ENCODE measurements at places on chromosomes 1 and 21.

DNA sequence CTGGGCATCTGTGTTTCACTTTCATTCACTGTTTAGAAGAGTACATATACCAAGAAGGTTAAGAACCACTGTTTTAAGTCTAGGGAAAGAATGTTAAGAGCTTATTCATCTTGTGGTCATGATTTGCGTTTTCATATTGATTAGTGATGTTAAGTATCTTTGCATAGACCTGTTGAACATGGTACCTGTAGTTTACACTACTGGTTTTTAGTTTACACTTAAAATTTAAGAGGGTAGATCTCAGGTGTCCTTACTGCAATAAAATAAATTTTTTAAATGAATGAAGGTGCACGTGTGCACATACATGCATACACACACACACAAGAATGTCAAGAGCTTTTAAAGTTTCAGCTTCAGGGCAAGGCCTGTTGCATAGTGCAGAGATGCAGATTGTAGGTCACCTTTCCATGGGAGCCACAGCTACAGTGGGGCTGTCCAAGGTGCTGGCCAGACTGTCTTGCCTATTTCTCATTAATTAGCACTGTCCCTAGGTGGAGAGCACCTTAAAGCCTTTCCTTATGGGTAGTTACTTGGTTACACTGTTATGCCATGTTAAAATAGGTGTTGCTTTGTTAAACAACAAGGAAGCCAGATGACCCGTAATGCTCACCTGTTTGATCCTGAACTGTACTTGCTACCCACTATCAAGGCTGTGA, 543.0 kb upstream of the DAB1 start:
- DNase-seq, result peak; percentile 1

- no peak for DNase-seq
Observed at GRCh38 chr1:78224246-78224785, 178.6 kb downstream of the GIPC2 start.

- peak; percentile 98 for DNase-seq
Observed at GRCh38 chr1:30778154-30778978, 20.8 kb upstream of the LAPTM5 start.

- no peak for DNase-seq
Observed at GRCh38 chr1:102593276-102593675, 515.0 kb downstream of the COL11A1 start.

- no peak for DNase-seq
Observed at GRCh38 chr1:200072636-200073285, 45.3 kb downstream of the NR5A2 start.

DNA sequence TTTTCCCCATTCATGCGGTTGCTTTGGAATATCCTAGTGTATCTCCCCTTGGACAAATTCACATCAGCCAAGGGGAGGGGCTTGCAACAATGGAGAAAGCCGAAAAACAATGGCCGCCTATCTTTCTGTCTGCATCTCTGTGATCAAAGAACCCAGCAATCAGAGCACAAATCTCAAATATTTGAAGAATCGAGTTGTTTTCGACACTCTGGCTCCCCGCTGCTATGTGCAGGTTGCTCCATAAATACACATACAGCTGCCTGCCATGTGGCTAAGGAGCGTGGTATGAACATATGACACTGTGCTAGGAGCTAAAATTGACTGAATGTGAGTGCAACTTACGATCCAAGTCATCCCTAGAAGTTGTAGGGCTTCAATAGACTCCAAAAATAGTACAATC, 8.5 kb downstream of the CFHR4 start:
- no peak for DNase-seq

GRCh38 chr1:165905853-165906252, 78.4 kb downstream of the UCK2 start:
- no peak for DNase-seq

DNA sequence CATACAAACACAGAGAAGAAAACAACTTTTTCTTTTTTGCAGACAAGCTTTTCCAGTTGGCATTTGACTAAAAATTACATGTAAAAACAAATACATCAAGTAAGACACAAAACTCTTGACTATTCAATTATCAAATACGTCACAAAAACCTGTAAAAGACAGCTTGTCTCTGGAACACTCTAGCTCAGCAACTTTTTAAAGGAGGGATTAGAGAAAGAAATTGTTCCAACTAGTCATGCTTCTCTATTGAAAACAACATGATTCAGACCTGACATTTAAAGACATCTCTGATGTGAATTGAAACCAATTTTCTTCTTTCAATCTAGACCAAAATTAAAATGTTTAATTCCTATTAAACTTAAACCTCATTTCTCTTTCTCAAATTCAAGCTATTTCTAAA, 30.3 kb downstream of the SMYD3 start:
- DNase-seq, result no peak

GRCh38 chr1:15757575-15758342, 836 bp upstream of the FBLIM1 start:
- no peak for DNase-seq

- no peak for DNase-seq
Observed at GRCh38 chr1:160910170-160910750, 25.3 kb upstream of the ITLN1 start.

DNA sequence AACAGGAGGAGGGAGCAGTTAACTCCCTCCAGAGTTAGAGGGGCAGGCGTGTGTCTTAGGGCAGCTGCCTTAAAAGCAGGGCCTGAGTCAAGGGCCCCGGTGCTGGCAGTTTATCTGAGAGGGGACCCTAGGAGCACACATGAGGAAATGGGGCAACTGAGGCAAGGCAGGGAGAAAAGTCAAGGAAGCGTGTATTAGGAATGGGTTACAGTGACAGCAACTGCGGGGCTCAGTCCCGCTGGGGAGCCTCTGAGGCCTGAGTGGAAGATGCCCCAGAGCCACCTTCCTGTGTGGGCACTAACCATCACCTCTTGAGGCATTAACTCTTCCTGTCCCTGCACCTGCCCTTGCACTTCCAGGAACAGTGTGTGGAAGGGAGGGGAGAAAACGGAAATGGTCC, 276.3 kb downstream of the MATN1 start:
- no peak for DNase-seq

DNA sequence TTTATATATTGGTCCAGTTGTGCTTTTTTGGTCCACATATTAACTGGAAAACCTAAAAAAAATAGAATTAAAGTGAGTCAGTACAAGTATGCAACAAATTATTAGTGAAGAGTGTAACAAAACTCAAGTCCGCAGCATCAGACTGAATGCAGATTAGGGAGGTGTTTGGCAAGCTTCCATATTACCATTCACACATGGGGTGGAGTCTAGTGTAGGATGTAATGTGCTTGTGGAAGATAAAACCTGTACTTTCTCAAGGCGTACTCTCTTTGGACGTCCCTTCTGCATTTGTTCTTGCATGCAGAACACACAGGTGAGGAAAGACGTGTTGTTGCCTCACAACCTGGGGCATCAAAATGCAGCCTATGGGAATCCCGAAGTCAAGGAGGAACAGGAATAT, 668.7 kb downstream of the MRPL39 start:
- no peak for DNase-seq

GRCh38 chr1:235027076-235027861, 101.4 kb downstream of the TOMM20 start:
- DNase-seq, result no peak

- no peak for DNase-seq
Observed at GRCh38 chr21:43602266-43603232, 56.7 kb downstream of the HSF2BP start.

GRCh38 chr1:156435545-156436140, 64.9 kb downstream of the MEF2D start:
- no peak for DNase-seq

- DNase-seq, result peak; percentile 96
Observed at GRCh38 chr1:39737546-39738169, 1.0 kb upstream of the PPIE start.

GRCh38 chr1:11874258-11874562, 15.5 kb upstream of the NPPB start:
- no peak for DNase-seq

DNA sequence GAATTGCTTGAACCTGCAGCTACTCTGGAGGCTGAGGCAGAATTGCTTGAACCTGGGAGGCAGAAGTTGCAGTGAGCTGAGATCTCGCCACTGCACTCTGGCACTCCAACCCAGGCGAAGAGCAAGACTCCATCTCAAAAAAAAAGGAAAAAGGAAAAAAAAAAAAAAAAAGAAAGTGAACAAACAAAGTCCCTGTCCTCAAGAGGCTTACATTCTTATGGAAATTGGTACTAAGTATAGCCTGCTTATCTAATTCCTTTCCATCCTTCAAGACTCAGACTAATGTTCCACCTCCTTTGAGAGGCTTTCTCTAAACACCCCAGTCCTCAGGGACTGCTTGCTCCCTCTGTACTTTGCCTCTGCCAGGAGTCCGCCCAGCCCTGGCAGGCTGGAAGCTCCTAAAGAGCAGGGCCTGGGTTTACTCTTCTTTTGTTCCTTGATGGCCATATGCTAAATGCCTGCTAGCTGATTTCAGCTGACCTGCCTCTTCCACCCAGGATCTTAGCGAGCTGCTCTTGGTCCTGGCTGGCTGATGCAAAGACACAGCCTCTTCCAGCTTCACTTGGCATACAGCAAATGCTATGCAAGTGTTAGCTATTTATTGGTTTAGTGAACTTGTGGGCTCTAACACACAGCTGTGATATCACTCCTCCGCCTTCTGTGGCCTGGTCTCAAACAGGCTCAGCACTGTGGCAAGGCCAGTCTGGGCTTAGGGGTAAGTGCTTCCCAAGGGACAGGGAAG, 9.8 kb downstream of the SLC9A1 start:
- DNase-seq, result peak; percentile 60

- no peak for DNase-seq
Observed at GRCh38 chr21:45499970-45500577, 42.2 kb downstream of the SLC19A1 start.

- DNase-seq, result no peak
Observed at GRCh38 chr1:9505143-9505542, 34.1 kb upstream of the SLC25A33 start.

DNA sequence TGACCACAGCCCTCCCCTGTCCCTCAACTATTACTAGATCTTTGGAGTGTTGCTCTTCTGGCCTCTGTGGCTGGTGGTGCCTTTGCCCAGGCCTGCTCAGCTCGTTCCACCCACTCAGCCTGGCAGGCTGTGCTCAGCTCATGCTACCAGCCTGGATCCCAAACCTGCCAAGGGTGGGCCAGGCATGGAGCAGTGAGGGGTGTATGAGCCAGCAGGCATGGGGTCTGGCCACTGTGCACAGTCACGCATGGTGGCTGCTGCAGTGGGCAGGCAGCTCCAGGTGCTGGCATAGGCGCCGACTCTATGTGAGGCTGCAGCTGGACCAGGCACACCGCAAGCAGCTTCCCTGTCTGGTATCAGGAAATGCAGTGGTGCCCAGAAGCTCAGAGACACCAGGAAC, 449.9 kb downstream of the MATN1 start:
- DNase-seq, result no peak

GRCh38 chr1:183200451-183200850, 14.4 kb downstream of the LAMC2 start:
- no peak for DNase-seq

GRCh38 chr1:94345148-94345721, 73.0 kb upstream of the ABCD3 start:
- DNase-seq, result no peak

GRCh38 chr21:40438616-40439015, 408.3 kb downstream of the DSCAM start:
- no peak for DNase-seq

DNA sequence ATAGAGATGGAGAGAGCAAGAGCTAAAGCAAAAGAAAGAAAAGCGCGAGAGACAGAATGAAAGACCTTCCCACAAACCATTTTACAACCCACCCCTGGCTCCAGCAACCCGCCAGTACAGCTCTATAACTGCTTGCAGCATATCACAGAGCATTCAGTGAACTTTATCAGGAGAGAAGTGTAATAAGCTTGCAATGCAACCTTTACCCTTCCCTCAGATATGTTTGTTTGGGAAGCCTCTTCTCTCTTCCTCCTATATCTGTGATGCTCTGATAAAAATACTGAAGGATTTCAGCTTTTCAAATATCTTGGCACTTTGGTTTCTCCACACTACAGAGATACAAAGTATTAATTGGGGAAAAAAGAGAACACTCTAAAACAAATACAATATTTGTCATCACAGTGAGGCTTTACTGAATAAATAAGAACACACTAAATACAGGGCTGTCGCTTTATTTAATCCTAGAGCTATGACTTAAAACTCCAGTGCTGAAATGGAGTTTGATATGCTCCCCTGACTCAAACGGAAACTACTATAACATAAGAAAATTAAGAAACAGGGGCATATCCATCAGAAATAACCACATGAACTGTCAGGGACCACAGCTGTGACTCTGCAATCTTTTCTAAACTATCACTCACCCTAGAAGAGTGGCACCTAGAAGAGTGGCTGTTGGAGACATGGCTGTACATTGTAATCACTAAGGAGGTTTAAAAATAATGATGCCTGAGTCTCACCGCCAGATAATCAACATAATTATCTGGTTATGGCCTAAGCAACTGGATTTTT, 6.7 kb downstream of the CRP start:
- DNase-seq, result no peak

- DNase-seq, result no peak
Observed at GRCh38 chr21:34992180-34992579, 56.9 kb downstream of the RUNX1 start.

DNA sequence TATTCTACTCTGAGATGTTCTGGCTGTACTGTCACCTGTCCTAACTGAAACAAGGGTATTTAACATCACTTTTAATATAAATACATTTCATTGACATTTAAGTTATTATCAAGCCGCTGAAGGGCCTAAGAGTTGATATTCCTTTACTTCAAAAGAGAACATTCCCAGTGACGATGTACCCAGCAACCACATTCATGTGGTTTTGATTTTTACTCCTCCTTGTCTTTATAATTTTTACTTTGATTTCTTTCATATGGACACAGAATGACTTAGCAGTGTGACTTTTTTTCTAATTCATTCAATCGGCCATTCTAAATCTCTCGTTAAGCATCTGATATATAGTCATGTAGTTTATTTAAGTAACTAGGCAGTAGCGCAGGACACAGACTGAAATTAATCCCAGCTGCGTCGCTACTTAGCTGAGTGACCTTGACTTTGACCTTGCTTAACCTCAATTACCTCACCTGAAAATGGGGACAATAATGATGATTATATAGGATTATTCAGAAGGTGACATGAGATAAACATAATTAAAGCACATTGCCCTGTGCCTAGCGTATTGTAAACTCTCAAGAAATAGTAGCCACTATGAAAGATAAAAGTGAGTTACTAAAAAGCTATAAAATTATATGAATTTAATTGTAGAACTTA, 476.6 kb downstream of the SETD4 start:
- no peak for DNase-seq

- DNase-seq, result no peak
Observed at GRCh38 chr1:235211517-235211916, 50.5 kb upstream of the RBM34 start.

GRCh38 chr1:64933296-64934070, 32.9 kb downstream of the JAK1 start:
- DNase-seq, result peak; percentile 95

GRCh38 chr1:97920276-97920831, 480 bp downstream of the DPYD start:
- DNase-seq, result no peak

- DNase-seq, result no peak
Observed at GRCh38 chr1:180386745-180387367, 115.5 kb downstream of the ACBD6 start.
